ENCODE measurements at places on chromosomes 5 and 9.

- no peak for DNase-seq
Observed at GRCh38 chr5:34721327-34721726, 65.2 kb downstream of the RAI14 start.

GRCh38 chr5:122697191-122697590, 77.7 kb upstream of the SNX2 start:
- no peak for DNase-seq

- no peak for DNase-seq
Observed at GRCh38 chr5:58683567-58683966, 100.7 kb downstream of the RAB3C start.

GRCh38 chr5:19837536-19838174, 150.3 kb downstream of the CDH18 start:
- DNase-seq, result no peak

- DNase-seq, result no peak
Observed at GRCh38 chr9:7342736-7343135, 456.8 kb downstream of the DMAC1 start.

- DNase-seq, result peak; percentile 31
Observed at GRCh38 chr9:347667-348292, 133.1 kb downstream of the DOCK8 start.

- DNase-seq, result no peak
Observed at GRCh38 chr5:160627921-160628618, 206.4 kb downstream of the PTTG1 start.

GRCh38 chr9:134390947-134391318, 64.7 kb downstream of the RXRA start:
- DNase-seq, result no peak

- no peak for DNase-seq
Observed at GRCh38 chr9:109935406-109936087, 155.5 kb downstream of the PALM2AKAP2 start.

- DNase-seq, result no peak
Observed at GRCh38 chr5:175902026-175902425, 30.6 kb downstream of the CPLX2 start.

DNA sequence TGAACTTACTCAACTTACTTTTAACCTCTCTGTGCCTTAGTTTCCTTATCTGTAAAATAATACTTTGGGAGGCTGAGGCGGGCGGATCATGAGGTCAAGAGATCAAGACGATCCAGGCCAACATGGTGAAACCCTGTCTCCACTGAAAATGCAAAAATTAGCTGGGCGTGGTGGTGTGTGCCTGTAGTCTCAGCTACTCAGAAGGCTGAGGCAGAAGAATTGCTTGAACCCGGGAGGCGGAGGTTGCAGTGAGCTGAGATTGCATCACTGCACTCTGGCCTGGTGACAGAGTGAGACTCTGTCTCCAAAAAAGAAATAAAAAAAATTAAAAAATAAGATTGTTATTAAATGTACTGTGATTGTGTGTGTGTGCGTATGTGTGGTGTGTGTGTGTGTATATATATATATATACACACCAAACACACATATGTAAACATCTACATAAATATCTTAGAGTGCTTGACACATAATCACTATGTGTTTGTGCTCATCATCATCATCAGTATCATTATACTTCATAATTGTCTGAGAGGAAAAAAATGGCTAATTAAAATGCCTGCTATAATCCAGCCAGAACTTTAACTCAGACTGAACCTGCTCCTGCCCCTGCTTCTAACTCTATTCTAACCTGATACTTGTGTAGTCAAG, 312.8 kb downstream of the FER start:
- no peak for DNase-seq

- no peak for DNase-seq
Observed at GRCh38 chr9:134522976-134523375, 118.6 kb upstream of the COL5A1 start.

DNA sequence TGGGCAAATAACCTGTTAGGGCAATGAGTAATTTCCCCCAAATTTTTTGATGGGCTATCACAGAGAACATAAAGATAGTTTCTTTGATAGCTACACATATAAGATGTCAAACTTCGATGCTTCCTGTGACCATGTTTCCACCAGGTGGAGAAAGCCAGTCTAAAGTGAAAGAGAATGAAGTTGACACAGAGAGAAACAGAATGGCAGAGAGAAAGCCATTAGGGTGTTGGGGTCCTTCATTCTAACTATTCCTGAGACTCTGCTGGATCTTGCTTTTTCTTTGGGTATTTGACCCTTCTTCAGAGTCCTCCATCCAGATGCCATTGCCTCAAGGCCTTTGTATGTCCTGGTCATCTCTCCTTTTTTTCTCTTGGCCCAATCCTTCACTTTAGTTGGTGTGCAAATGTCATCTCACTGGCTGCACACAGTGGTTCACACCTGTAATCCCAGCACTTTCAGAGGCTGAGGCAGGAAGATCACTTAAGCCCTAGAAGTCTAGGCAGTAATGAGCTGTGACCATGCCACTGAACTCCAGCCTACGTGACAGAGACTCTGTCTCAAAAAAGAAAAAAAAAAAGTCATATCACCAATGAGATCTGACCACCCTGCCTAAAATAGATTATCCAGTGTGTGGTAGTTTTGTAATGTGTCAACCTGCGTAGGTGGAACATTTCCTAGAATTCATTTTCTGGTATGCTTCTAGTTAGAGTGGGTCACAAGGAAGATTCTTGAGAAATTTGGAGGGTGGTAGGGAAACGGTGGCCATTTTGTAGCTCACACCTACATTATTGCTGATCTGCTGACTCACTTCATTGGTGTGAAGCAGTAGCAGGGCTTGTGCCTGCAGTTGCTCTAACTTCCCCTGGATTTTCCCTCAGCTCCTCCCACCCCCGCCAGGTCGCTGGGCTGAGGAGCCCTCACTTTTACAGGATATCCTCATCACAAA, 20.8 kb upstream of the KIF2A start:
- no peak for DNase-seq

- DNase-seq, result no peak
Observed at GRCh38 chr5:55344392-55344992, 36.7 kb downstream of the MTREX start.

DNA sequence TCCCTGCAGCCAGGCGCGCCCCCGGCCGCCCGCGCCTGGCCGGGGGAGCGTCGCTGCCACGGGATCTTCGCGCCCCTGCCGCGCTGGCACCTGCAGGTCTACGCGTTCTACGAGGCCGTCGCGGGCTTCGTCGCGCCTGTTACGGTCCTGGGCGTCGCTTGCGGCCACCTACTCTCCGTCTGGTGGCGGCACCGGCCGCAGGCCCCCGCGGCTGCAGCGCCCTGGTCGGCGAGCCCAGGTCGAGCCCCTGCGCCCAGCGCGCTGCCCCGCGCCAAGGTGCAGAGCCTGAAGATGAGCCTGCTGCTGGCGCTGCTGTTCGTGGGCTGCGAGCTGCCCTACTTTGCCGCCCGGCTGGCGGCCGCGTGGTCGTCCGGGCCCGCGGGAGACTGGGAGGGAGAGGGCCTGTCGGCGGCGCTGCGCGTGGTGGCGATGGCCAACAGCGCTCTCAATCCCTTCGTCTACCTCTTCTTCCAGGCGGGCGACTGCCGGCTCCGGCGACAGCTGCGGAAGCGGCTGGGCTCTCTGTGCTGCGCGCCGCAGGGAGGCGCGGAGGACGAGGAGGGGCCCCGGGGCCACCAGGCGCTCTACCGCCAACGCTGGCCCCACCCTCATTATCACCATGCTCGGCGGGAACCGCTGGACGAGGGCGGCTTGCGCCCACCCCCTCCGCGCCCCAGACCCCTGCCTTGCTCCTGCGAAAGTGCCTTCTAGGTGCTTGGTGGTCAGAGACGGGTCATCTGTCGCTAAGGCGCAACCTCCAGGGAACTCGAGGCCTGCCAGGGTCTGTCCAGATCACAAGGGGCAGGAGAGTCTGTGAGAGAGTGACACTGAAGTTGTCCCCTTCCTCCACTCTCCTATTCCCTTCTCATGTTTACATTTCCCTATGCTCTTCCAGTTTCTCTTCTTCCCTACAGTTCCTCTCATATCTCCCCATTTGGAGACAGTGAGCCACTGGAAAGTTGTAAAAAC, 1.3 kb downstream of the GPR150 start:
- DNase-seq, result no peak

GRCh38 chr5:159133041-159133741, 33.5 kb upstream of the EBF1 start:
- DNase-seq, result no peak

DNA sequence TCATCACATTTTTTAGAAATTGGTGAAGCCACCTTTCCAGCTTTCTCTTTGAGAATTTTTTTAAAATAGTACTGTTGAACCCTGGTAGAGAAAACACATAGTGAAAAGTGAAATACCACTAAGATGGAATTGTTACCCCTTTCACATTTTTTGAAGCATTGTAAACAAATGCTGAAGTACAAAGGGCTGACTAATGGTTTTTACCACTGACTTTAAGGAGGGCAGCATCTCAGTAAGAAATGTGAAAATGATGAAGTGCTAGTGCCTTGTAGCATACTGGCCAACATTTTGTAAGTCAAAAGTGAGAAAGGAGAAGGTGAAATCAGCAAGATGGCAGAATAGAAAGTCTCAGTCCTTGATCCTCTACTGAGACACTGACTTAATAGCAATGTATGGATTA, 320.6 kb downstream of the PJA2 start:
- DNase-seq, result no peak

GRCh38 chr9:5976674-5977397, 38.6 kb downstream of the RANBP6 start:
- DNase-seq, result no peak

DNA sequence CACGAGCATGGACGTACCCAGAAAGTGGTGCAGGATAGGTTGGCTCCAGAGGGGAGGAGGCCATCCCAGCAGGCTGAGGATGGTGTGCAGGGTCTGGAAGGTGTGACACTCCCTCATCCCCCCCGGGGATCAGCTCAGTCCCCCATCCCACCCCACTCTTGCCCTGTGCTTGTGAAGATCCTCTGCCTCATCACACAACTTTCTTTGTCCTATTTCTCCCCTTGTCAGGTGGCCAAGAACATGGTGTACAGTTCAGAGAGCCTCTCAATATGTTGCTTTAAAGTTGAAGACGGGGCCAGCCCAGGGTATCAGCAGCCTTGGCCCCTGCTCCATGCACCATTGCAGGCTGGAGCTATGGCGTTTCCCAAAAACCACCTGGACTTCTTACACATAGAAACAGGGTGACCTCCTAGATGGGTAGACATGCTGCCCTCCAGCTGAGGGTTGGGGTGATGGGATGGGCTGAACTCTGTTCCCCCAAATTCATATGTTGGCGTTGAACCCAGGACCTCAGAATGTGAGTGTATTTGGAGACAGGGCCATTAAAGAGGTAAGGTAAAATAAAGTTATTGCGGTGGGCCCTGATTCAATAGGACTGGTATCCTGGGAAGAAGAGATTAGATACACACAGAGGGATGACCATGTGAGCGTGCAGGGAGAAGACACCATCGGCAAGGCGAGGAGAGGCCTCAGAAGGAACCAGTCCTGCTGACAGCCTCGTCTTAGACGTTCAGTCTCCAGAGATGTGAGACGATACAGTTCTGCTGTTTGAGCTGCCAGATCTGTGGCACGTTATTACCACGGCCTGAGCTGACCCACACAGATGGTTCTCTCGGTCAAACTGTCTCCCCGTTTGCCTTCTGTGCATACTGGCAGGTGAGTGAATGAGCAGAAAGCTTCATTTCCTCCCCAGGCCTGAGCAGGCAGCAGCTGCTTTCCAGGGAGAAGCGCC, 272.5 kb downstream of the GADD45G start:
- no peak for DNase-seq

DNA sequence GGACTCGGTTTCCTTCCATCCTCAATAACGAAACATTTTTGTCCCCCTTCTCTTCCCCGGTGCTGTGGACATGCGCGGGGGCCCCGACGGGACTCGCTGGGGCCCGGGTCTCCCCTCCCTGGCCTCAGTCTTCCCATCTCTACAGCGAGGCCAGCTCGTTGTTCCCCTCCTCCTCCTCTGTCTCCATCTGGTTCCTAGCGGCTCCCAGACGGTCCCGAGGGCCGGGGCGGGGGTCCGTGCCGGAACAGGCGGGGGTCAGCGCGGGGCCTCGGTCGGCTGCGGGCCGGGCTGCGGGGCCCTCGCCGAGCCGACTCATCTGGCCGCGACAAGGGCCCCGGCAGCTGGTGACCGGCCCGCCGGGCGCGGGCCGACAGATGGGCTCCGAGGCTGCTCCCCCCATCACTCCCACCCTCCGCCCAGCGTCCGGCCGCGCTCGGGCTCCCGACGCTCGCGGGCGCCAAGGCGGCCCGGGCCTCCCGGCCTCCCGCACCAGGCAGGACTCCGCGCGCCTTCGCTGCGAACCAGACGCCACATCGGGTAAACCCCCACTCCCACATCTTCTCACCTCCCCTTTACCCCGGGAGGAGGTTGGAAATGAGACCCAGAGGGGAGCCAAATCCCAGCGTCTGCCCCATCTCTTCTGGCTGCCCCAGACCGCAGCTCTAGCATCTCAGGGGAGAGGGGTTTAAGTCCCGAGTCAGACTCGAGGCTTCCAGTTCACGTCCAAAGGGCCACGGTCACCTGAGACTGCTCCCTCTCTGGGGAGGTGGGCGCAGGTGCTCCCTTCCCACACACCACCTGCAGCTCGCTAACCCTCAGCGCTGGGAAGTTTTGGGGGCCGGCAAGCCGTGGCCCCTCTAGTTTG, 8.1 kb downstream of the BARHL1 start:
- DNase-seq, result no peak

DNA sequence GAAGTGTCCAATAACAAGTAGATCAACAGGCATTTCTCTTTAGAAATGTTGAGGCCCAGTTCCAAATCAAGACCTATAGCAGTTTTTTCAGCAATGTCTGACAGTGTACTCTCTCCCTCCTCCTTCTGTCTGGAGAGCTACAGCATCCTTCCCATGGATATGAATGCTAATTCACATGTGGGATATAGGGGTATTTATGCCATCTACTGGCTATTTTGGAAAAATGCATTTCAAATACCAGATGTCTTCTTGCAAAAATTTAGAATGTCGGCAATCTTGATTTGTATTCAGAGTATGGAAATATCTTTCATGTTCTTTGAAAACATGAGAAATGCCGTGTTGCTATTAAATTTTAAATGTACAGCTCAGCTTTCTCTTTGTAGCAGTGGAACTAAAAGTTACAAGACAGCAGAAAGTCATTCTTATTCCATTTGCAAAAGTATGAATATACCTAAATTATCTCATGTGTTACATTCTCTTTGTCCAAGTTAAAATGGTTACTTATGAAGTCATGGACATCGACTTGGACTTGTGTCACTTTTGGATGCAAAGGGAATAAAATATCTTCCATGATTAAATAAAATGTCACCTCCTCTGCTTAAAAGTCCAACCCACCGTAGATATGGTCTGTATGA, 647.8 kb downstream of the TAF11L14 start:
- DNase-seq, result no peak

- DNase-seq, result no peak
Observed at GRCh38 chr5:106894964-106895363, 775.8 kb downstream of the EFNA5 start.

GRCh38 chr9:134843740-134844139, 36.9 kb upstream of the FCN2 start:
- no peak for DNase-seq

GRCh38 chr9:76027416-76027815, 136.9 kb downstream of the PCSK5 start:
- DNase-seq, result no peak
